ENCODE measurements at places on chromosomes 7 and 10. TPM values are rescaled to one million over a fixed set of nuclear protein-coding genes. Genes with fewer than 3 reads are reported as not detected.

The IL15RA gene
- 13.7 TPM for total RNA-seq

The MICU1 gene
- 91.8 TPM for total RNA-seq

The GAD2 gene
- total RNA-seq = not detected

The TBC1D12 gene
- 17.0 TPM for total RNA-seq

The ATOH7 gene
- not detected for total RNA-seq

The SMKR1 gene
- not detected for total RNA-seq

The HMX3 gene
- total RNA-seq = not detected

The SLC16A9 gene
- total RNA-seq = 0.33 TPM

The SOSTDC1 gene
- 0.15 TPM for total RNA-seq

The UNCX gene
- not detected for total RNA-seq

The NPC1L1 gene
- 0.17 TPM for total RNA-seq

The GPR26 gene
- total RNA-seq = not detected

The OR13A1 gene
- total RNA-seq = not detected

The FGFR2 gene
- total RNA-seq = 0.17 TPM

The H2BK1 gene
- not detected for total RNA-seq

The HOXA9 gene
- 0.15 TPM for total RNA-seq

The KNDC1 gene
- total RNA-seq = 2.3 TPM

The WDFY4 gene
- total RNA-seq = under 0.01 TPM

The CALCR gene
- total RNA-seq = not detected

The TAS2R39 gene
- total RNA-seq = not detected

The SPDYE2 gene
- not detected for total RNA-seq

The WDR86 gene
- total RNA-seq = 3.8 TPM

The XRCC2 gene
- total RNA-seq = 2.6 TPM

The ARHGEF5 gene
- 4.5 TPM for total RNA-seq

The AIFM2 gene
- total RNA-seq = 9.8 TPM

The DYNC1I1 gene
- total RNA-seq = 0.66 TPM

The OGDHL gene
- total RNA-seq = 0.29 TPM

The SSC4D gene
- 0.33 TPM for total RNA-seq

The OR2A14 gene
- total RNA-seq = not detected

The RPEL1 gene
- under 0.01 TPM for total RNA-seq

The CAMK2B gene
- total RNA-seq = 0.15 TPM

The PRKG1 gene
- total RNA-seq = 50.4 TPM

The C10orf105 gene
- total RNA-seq = not detected

The LAMB4 gene
- under 0.01 TPM for total RNA-seq

The BHLHA15 gene
- total RNA-seq = not detected

The ELFN1 gene
- total RNA-seq = 7.6 TPM

The NIPSNAP2 gene
- 40.0 TPM for total RNA-seq

The NPY4R gene
- total RNA-seq = not detected

The CFAP70 gene
- total RNA-seq = 1.7 TPM

The TUBGCP2 gene
- 79.1 TPM for total RNA-seq

The CLDN3 gene
- not detected for total RNA-seq

The UBE2H gene
- 75.9 TPM for total RNA-seq

The SPDYE1 gene
- not detected for total RNA-seq

Measured in smooth muscle cell of trachea (primary cell).